ENCODE measurements at places on chromosomes 1 and 21. TPM values are rescaled to one million over a fixed set of nuclear protein-coding genes. Genes with fewer than 3 reads are reported as not detected.
A peak's percentile ranks its signal among the peaks of the same experiment; 100 is the strongest.

DNA sequence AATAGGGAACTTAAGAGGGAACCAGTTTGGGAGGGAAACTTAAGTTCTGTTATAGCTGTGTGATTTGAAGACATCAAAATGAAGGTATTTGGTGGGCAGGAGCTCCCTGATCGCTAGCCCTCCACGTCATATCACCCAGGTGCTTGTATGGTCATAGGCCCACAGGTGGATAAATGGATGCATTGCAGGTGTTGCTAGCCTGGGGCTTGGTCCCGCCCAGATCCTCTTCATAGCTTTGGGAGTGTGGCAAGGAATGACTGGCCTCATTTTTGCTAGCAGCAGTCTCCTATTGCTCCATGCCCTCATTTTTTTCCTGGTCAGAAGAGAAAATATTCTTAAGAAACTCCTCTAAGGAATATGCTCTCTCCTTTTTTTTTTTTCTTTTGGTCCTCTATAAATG lies 11.3 kb downstream of the GNPAT start:
- DNase-seq, result no peak

DNA sequence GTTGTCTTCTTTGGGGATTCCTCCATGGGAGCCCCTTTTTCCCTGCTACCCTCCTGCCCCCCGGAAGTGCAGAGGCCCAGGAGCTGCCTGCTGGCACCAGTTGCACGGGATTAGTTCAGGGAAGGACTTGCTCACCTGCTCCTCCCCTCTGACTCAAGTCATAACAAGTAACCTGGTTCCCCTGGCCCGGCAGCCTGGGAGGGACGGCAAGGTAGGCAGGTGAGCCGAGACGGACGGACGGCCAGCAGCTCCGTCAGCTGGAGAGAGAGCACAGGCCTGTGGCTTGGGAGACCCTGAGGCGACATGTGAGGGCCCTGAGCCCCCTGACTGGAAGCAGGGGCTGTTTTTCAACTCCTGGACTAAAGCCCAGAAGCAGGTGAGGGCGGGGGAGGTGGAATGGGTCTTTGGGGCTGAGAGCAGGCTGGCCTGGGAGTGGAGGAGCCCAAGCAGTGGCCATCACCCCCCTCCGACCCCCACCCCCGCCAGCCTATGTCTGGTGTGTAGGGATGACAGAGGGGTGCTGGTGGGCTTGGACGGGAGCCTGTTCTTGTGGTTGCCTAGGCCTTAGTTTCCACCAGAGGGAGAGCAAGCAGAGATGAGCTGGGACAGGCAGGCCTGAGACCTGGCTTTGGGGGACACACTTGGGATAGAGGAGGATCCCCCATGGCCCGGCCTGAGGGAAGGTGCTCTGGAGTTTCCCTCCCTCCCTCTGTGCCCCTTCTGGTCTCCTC lies at the start of gene INAVA:
Gene INAVA, plus strand, starts transcription at position 189 of the 731 bp plus-strand sequence. CDS start 3,501 bp downstream, outside the sequence.
- no peak for DNase-seq

Gene ASPM
- 0.53 TPM for total RNA-seq

DNA sequence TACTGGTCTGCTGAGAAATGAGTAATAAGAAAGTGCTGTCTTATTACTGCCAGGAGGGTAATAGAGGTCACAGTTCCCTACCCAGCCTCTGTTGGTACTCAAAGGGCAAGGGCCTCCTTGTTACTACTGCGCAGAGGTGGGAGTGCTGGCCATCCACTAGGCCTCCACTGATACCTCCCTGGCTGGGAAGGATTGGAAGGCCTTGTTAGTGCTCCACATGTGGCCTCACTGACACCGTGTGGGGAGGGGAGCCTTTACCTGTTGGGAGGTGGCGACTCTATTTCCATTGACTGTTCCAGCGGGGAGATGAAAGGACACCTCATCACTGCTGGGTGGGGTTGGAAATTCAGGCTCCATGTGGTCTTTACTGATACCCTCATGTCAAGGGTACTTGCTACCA lies 57.8 kb upstream of the USP24 start:
- no peak for DNase-seq

- DNase-seq, result no peak
Measured at GRCh38 chr1:224505454-224506093, 71.0 kb upstream of the WDR26 start.

- no peak for DNase-seq
Measured at GRCh38 chr21:43790010-43790524, 690 bp downstream of the RRP1 start.

DNA sequence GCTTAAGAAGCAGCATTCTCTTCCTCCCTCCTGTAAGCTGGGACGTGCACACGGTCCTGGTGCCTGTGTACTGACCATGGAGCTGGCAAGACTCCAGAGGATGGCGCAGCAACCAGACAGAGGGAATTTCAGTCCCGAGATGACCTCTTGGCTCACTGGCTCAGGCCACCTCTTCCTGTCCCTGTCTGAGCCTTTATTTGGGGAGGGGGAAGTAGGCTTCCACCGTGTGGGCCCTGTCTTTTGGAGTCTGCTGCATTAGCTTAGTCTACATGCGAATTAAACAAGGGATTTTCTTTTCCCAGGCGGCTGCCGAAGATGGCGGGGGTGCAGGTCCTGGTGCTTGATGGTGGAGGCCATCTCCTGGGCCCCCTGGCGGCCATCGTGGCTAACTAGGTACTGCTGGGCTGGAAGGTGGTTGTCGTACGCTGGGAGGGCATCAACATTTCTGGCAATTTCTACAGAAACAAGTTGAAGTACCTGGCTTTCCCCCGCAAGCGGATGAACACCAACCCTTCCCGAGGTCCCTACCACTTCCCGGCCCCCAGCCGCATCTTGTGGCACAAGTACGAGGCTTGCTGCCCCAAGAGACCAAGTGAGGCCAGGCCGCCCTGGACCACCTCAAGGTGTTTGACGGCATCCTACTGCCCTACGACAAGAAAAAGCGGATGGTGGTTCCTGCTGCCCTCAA lies 10.2 kb downstream of the IL24 start:
- DNase-seq, result no peak

- DNase-seq, result no peak
Measured at GRCh38 chr21:44357064-44357837, 3.8 kb downstream of the TRPM2 start.

- DNase-seq, result no peak
Measured at GRCh38 chr1:18908911-18909771, 6.8 kb upstream of the ALDH4A1 start.

- no peak for DNase-seq
Measured at GRCh38 chr1:113210248-113210647, 137.2 kb downstream of the LRIG2 start.

Gene TRAF3IP3
- total RNA-seq, result 1.3 TPM

- DNase-seq, result no peak
Measured at GRCh38 chr1:248631354-248632008, 3.4 kb downstream of the OR2T11 start.

DNA sequence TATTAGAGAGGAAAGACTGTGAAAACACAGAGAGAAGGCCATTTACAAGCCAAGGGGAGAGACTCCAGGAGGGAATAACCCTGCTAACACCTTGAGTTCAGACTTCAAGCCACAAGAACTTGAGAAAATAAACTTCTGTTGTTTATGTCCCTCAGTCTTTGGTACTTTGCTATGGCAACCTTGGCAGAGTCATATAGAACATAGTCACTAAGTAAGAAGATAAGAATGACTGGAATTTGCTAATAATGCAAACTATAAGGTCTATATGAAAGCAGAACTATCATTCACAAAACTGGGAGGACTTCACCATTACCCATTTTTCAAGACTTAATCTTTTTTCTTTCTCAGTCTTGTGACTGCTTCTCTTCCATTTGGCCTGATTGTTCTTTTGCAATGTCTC lies 767.3 kb upstream of the ADAMTS5 start:
- no peak for DNase-seq

DNA sequence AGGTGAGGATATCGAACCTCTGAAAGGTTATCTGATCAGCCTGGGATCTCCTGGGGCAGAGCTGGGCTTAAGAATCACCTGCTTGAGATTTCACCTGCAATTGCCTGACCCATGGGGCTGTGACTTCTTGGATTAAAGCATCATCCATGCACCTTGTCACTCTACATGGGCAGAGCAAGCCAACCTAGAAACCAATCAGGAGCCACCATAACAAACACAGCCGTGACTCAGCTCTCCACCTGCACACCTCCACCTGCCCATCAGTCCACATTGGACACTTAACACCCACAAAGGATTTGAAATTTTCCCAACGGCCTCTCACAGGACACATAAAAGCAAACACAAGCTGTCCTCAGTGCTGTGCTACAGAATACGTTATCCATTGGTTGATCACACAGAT lies 35.1 kb upstream of the ETS2 start:
- DNase-seq, result no peak

Gene MMEL1
- 0.68 TPM for total RNA-seq

DNA sequence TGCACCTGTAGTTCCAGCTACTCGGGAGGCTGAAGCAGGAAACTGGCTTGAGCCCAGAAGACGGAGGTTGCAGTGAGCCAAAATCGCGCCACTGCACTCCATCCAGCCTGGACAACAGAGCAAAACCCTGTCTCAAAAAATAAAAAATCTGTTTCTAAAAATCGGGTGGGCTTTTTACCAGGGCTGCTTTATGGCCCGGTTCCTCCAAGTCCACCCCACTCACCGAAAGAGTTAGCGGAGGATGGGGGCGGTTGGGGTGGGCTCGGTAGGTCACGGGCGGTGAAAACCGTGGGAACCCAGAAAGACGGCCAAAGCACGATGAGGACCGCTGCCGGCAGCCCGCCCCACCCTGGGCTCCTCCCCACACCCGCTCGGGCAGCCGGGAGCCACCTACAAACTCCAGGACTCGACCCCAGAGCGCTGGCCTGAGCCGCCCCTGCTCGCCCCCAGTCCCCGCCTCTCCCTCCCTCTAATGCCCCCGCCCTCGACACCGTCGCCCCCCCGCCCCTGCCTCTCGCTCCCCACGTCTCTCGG lies 846 bp upstream of the PER3 start:
- peak; percentile 80 for DNase-seq

- DNase-seq, result no peak
Measured at GRCh38 chr1:54465351-54465811, 59.2 kb upstream of the SSBP3 start.

Gene ANGPTL3
- total RNA-seq, result not detected

DNA sequence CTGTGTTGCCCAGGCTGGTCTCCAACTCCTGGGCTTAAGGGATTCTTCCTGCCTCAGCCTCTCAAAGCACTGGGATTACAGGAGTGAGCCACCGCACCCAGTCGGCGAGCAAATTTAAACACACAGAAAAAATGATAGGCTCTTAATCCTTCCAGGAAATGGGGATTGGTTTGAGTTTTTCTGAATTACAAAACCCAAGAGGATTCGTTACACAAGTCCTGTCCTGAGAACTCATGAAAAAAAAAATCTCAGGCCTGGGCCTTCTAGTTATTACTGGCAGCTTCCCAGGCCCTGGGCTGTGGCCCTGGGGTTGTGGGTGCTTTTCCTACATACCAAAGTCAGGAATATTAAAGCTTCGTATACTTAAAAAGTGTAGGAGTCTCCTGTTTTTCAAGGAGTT lies 6.3 kb upstream of the IFNGR2 start:
- peak; percentile 47 for DNase-seq

DNA sequence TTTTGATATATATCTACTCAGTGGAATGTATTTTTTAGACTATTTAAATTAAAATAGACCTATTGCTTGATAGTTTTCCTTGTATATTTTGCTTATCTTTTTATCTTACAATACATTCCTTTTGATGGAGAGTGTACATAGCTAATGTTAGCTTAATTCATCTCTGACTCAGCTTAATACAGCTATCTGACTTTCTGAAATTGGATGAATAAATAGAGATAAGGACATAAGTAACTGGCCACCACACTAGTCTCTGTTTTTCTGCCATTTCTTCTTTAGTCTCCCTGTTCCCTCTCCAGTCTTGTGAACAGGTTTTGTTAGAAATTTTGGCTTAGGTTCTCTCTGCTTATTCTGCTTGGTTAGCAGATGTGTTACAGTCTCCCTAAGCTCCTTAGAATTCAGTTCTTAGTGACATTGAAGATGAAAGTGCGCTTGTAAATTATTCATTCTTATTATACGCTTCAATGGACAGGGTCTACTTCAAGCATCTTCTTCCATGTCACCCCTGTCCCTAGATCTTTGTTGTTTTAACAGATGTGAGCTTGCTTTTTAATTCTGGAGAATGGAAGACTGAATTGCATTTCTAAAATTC lies 59.6 kb downstream of the XPR1 start:
- no peak for DNase-seq

GRCh38 chr1:230916587-230917283 lies 48.4 kb upstream of the C1orf198 start:
- no peak for DNase-seq

DNA sequence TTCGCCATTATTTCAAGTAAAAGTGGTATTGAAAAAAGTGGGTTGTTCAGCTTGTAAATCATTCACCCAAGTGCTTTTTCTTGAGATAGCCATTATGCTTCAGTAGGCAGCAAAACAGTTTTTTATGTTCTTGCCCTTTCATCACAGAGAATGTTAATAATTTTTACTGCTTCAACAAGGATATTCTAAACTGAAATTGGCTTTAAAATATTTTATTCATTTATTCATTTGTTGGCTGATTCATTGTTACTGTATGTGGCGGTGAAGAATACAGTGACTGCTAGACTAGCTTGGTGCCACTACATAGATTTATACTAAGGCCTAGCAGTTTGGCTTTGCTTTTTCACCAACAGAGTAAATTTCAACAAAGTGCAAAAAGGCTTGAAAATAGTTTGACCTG lies 121.5 kb downstream of the OLFML2B start:
- no peak for DNase-seq

GRCh38 chr1:162530307-162530987 lies 31.1 kb upstream of the UAP1 start:
- no peak for DNase-seq

Gene LCE3D
- not detected for total RNA-seq

DNA sequence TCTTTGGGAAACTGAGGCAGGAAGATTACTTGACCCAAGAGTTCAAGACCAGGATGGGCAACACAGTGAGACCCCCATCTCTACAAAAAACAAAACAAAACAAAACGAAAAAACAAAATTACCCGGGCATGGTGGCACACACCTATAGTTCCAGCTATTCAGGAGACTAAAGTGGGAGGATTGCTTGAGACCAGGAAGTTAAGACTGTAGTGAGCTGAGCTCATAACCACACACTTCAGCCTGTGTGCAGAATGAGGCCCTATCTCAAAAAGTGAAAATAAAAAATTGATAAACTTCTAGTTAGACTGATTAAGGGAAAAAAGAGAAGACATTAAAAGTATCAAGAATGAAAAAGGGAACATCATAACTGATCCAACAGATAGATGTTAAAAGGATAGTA lies 154.0 kb downstream of the RHOU start:
- no peak for DNase-seq

Gene FCMR
- total RNA-seq, result 3.2 TPM

DNA sequence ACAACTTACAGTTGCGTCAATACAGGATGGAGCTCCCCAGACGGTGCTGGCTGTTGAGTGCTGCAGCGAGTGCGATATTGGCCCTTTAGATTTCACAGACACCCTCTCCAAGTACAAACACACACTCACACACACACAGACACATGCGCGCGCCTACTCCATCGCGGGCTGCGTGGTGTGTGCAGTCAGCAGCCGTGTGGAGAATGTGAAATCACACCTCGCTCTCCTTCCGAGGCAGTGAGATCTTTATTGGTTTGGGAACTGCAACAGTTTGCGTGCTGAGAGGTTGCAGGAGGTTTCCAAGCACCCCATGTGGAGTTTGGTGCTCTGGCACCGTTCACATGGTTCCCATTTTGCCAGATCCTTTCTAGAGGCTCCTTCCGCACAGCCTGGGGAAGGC lies 372.2 kb downstream of the RRAGC start:
- DNase-seq, result no peak

Gene PLEKHM2
- total RNA-seq, result 70.4 TPM

GRCh38 chr21:45496151-45496967 lies 45.9 kb downstream of the SLC19A1 start:
- DNase-seq, result peak; percentile 14

Gene SON
- total RNA-seq, result 152 TPM

Gene BCL2L15
- total RNA-seq, result 0.97 TPM
